Activated CD8-positive, alpha-beta memory T cell treated with anti-CD3 and anti-CD28 coated beads for 4 hours (primary cell): ENCODE measurements at places on chromosomes 1 and 21.

- DNase-seq = no peak
Observed at GRCh38 chr1:145962157-145963102, 1.9 kb downstream of the ANKRD34A start.

DNA sequence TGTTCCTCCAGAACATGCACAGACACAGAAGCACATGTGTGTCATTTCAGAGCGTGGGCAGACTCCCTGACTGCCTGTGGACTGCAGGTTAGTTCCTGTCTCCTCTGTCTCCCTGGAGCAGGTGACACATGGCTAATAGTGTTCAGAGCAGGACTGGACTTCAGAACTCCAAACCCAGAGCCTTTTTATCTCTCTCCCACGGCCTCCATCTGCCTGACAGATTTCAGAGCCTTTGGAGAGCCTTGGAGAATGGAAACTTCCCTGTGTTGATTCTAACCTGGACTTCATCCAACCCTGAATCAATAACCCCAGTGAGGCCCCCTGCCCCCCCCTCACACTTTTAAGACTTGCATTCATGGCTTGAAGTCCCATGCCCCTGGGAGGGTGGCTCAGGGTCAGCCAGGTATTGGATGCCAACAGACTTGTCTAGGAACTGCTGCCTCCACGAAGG lies 44.4 kb downstream of the C1orf198 start:
- DNase-seq = no peak

- DNase-seq = no peak
Observed at GRCh38 chr1:31297277-31298247, 730 bp downstream of the ZCCHC17 start.

DNA sequence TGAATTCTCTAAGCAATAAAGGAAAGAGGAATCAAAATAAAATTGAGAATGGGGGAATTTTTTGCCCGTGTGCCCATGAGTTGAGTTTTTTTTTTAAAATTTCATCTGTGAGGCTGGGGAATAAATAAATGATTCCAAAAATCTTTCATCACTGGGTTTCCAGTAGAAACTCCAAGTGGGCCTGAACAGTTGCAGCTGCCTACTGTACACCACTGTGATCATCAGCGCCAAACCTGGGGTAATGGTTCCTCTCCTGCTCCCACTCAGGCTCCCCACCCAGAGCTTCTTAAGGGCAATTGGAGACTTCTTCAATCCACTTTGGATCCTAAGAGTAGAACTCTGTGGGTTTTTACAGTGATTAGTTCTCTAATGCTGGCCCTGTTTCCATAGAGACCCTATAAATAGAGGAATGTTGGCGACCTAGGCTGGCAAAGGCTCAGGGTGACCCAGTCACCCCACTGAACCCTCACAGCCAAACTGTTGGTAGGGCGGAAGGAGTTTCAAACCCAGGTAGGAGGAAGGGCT lies 9.3 kb downstream of the TMCC2 start:
- DNase-seq = no peak

- DNase-seq = no peak
Observed at GRCh38 chr1:116768416-116769103, 14.3 kb downstream of the CD2 start.

GRCh38 chr1:212699104-212699624 lies 476 bp downstream of the BATF3 start:
- DNase-seq = no peak

GRCh38 chr1:161791904-161792655 lies 26.0 kb downstream of the ATF6 start:
- DNase-seq = no peak

- no peak for DNase-seq
Observed at GRCh38 chr1:214678386-214678785, 75.4 kb downstream of the CENPF start.

- DNase-seq = no peak
Observed at GRCh38 chr21:36762642-36763041, 63.7 kb downstream of the SIM2 start.

- DNase-seq = no peak
Observed at GRCh38 chr21:46125846-46126301, 28.0 kb downstream of the COL6A2 start.

- DNase-seq = no peak
Observed at GRCh38 chr1:55955016-55955621, 624.2 kb downstream of the PLPP3 start.

DNA sequence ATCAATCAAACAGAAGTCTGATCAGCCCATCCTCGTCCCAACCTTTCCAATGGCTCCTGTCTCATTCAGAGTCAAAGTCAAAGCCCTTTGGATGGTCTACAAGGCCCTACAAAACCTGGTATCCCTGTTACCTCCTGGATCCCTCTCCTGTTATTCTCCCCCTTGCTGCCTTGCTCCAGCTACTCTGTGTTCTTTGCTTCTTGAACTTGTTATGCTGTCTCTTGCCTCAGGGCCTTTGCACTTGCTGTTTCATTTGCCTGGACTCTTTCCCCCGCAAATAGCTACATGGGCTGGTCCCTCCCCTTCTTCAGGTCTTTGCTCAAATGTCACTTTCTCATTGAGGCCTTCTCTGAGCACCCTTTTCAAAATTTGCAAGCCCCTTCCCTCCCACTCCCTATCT lies 1.4 kb upstream of the CSF3R start:
- DNase-seq = no peak

DNA sequence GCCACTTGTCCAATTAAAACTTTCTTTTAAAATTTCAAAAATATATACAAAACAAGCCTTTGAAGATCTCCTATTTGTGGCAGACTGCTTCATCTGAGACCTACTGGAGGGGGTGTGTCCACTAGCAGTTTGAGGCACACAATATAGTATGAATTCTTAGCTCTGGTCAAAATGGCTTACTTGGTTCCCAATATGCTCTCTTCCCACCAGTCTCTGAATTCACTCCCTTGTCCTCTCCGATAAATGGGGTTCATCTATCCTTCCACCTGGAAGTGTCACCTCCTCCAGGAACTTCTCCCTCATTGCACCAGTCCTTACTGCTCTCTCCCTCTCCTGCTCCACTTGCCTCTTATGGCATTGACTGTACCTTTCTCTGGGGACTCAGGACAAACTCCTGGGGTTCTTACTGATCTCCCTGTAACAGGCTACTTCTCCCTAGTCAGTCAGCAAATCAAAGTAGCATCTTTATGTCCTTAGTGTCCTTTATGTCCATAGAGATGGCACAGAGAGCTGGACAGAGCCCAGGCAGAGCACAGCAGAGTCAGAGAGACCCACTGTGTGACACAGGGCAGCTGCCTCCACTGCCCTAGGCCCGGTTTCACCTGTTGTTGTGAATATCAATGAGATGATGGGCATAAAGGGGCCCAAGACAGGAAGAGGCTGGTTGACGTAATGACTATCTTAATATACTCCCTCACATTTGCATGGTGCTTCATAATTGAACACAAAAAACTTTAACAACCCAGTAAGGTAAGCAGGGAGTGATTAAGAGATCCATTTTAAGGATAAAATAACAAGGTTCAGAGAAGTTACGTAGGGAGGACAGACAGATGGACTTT lies 3.6 kb downstream of the ASAP3 start:
- DNase-seq = no peak

DNA sequence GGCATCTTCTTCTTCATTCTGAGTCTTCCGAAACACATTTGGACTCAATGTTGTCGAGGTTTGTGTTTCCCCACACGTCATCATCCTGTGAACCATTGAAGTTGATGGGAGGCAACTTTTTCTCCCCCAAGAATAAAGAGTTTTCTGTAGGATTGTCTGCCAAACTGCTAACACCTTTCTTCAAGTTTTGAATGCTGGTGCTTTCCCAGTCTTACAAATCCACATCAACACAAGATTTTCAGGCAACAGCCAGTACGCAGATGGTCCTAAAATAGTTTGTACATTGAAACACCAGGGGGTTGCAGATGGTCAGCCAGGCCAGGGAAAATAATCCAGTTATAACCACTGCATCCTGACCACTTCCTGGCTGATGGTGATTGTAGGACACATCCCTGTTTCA lies 187.9 kb downstream of the DISC1 start:
- DNase-seq = no peak

DNA sequence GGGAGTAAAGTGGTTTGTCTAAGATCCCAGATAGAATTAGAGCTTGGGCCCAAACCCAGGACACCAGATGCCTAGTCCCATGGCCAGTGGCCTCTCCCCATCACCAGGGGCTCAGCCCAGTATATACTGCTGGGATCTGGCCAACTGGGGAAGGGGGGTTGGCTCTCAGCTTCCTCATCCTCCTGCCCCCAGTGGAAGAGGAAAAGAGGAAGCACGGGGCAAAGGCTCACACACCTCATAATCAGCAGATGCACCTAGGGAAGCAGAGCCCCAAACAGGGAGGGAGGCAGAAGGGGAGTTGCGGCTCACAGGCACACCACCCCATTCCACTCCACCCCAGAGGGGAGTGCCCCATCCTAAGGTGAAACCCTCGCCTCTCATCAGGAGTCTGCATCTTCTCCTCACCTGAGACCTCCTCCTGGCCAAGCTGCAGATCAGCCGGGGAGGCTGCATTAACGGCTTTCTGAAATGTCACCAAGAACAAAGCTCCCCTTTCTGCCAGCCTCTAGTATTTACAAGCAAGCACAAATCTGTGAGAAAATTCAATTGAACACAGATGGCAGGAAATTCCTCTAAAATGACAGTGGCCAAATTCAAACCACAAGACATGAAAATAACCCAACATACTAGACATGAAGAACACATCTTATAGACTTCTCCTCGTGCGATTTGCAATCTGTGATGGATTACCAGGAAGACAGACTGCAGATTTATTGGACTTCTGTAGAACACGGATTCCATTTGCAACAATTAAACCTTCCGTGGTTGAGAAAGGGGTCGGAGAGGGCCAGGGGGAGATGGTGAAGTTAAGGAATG lies 82.8 kb downstream of the GLIS1 start:
- DNase-seq = no peak

- DNase-seq = no peak
Observed at GRCh38 chr1:198597690-198598430, 41.0 kb upstream of the PTPRC start.

DNA sequence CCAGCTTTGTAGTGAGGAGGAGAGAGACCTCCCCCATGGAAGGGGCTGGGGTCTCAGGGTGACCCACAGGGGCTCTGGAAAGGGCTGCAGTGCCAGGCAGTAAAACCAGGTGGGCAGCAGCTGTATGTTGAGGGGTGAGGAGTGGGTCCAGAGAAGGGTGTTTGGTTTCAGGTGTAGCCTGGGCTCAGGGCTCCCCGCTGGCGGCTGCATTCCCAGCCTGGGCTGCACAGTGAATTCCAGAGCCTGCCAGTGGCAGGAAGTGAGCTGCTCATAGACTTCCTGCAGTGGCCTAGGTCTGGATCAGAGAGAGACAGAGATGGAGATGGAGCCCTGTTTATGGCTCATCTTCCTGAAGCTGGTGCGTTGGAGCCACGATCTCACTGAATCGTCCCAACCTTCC lies 356.4 kb downstream of the PTPRU start:
- no peak for DNase-seq

GRCh38 chr1:242877229-242877628 lies 352.7 kb upstream of the PLD5 start:
- no peak for DNase-seq

- DNase-seq = no peak
Observed at GRCh38 chr1:38005195-38006007, at the start of gene FHL3. Gene FHL3 (minus strand): TSS chr1:38005514. CDS start chr1:37999412, 6,102 bp downstream.

- DNase-seq = no peak
Observed at GRCh38 chr1:155499263-155499662, 63.3 kb downstream of the ASH1L start.

GRCh38 chr1:203026666-203027663 lies 674 bp downstream of the PPFIA4 start:
- no peak for DNase-seq

- DNase-seq = no peak
Observed at GRCh38 chr1:81758181-81758580, 42.6 kb upstream of the ADGRL2 start.

DNA sequence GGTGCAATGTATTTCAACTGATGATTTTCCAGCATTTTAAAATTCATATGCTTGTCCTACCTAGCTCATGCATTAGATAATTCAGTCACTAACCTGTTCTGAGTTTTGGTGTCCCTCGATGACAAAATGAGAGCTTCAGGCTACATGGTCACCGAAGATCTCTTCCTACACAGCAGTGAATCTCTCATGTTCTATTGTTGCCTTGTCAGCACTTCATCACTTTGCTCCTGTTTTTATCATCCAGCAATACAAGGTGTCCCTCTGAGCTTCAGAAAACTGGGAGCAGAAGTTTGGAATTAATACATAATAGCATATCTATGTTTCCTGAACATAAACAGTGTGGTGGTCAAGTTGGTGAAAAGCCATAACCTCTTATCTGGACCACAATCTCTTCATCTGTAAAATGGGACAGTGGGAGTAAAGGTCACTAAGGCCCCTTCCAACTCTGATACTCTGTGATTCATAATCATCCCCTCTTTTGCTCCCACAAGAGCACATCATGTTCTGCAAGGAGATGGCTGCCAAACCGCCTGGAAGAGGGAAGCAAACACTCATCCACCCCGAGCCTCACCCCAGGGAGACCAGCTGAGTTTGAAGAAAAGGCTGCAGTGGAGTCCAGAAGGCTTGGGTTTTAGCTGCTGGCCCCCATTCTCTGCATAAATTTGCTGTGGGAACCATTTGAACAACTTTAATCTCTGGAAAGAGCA lies 137.9 kb upstream of the F3 start:
- DNase-seq = no peak

- no peak for DNase-seq
Observed at GRCh38 chr1:225670806-225671733, 18.1 kb upstream of the ENAH start.

DNA sequence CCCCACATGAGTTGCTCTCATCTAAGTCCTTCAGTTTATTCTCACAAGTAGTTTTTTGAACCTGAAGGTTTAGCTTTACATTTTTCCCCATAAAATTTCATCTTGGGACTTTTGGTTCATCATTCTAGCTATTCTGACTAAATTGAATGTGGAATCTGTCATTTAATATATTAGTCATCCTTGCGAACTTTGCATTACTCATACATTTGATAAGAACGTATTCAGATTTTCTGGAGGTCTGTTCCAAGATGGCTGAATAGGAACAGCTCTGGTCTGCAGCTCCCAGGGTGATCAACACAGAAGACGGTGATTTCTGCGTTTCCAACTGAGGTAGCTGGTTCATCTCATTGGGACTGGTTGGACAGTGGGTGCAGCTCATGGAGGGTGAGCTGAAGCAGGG lies 59.8 kb upstream of the CSF1 start:
- DNase-seq = no peak

DNA sequence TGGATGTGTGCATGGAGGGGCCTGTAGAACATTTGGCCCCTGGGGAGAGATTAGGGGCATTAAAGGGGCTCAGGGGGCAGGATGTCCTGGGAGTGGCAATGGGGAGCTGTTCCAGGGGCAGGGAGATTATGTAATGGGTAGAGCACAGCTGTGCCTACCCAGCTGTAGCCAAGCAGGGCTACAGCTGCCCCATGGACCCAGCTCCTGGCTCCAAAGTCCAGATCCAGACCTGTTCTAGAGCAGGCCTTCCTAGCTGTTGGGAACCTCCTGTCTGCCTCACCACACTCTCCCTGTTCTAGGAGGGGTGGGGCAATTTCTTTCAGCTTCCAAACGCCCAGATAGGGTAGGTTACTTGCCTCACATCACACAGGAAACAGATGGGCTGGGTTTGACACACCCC lies 5.6 kb downstream of the RPS6KA1 start:
- DNase-seq = no peak

- DNase-seq = no peak
Observed at GRCh38 chr1:76055987-76056386, 18.6 kb upstream of the ST6GALNAC3 start.
